Globus pallidus (tissue), 1 donor: ENCODE measurements at places on chromosomes 4 and X.

GRCh38 chr4:21749924-21750323 lies 198.6 kb downstream of the KCNIP4 start:
- DNase-seq = peak; percentile 37

- DNase-seq = peak; percentile 41
Observed at GRCh38 chrX:12978205-12979025, 3.5 kb downstream of the TMSB4X start.

GRCh38 chrX:53049127-53049517 lies 533 bp downstream of the GPR173 start:
- DNase-seq = peak; percentile 7

DNA sequence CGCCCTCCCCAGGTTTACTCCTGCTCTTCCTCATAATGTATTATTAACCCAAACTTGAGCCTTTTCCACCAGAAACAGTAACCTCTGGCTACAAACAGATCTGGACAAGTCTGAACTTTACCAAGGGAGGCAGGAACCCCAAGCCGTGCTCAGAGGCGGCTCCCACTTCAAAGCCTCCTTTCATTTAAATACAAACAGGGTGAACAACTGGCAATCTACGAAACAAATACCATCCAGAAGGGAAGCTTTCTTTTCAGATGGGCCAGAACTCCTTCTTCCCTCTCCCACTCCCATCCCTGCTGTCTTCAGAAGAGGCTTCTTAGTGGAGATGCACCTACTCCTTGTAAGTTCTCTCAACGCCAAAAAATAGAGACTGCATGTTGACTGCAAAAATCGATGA lies 2.1 kb upstream of the GPC4 start:
- DNase-seq = no peak

- DNase-seq = no peak
Observed at GRCh38 chr4:124650614-124651013, 61.9 kb downstream of the ANKRD50 start.

GRCh38 chr4:76750716-76751115 lies 147.2 kb downstream of the SOWAHB start:
- DNase-seq = no peak

GRCh38 chr4:110619463-110620247 lies 3.2 kb downstream of the PITX2 start:
- DNase-seq = no peak

DNA sequence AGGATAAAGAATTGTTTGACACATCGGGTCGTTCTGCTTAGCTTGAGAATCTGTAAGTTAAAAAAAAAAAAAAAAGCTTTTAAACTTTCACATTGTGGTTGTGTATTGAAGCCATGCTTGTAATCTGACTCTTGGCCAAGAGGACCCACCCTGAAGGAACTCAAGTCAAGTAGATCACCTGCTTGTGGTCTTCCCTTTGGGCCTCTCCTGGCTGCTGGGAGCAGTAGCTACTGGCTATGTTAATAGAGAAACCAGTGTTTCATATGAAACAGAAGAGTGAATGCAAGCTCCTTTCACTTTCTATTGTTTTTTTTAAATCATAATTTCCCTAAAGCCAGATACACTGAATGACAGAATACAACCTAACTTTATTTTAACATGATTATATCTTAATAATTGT lies 402.4 kb upstream of the NDST4 start:
- no peak for DNase-seq

- DNase-seq = no peak
Observed at GRCh38 chr4:130689181-130689580, 1593.2 kb downstream of the C4orf33 start.

GRCh38 chr4:704198-704891 lies 1.3 kb upstream of the PCGF3 start:
- DNase-seq = no peak

DNA sequence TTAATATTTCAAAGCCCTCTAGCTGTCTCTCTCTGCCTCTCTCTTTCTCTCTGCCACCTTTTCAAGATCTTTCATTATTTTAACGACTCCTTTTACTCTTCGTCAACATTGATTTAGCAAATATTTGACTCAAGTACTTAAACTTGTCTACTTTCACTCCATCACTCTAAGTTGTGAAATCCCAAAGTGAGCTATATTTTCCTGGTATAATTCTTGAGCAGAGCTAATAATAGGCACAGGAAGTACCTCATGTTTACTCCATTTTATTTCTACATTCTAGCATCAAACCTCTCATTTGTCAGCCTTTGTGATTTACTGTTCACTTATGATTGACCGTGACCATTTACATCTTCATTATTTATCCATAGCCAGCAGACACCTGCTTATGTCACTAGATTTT lies 482.5 kb downstream of the RPA4 start:
- no peak for DNase-seq

GRCh38 chrX:55119712-55120111 lies 30.9 kb downstream of the PAGE2 start:
- no peak for DNase-seq

GRCh38 chr4:7027913-7028312 lies 15.3 kb upstream of the TADA2B start:
- no peak for DNase-seq

- DNase-seq = peak; percentile 86
Observed at GRCh38 chr4:7466904-7467303, 32.2 kb upstream of the PSAPL1 start.

- no peak for DNase-seq
Observed at GRCh38 chr4:48184882-48185281, 50.8 kb upstream of the TXK start.

- DNase-seq = no peak
Observed at GRCh38 chr4:42642845-42643615, 13.9 kb downstream of the ATP8A1 start.

DNA sequence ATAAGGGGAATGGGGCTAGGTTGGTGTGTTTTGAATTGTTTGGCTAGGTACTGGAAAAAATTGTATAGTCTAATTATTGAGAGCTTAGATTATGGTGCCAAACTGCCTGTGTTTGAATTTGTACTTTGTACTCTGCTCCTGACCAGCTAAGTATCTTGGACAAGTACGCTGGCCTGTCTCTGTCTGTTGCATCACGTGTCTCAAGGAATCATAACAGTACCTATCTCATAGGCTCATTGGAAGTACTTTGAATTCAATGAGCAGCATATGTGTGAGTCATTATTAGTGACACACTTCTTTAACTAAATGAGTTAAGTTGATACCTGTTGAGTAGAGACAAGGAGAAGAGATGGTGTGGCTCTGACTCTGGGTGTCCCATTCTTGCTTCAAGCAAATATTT lies 69.5 kb upstream of the MND1 start:
- DNase-seq = no peak

- no peak for DNase-seq
Observed at GRCh38 chrX:2692221-2693112, 1.4 kb downstream of the CD99 start.

DNA sequence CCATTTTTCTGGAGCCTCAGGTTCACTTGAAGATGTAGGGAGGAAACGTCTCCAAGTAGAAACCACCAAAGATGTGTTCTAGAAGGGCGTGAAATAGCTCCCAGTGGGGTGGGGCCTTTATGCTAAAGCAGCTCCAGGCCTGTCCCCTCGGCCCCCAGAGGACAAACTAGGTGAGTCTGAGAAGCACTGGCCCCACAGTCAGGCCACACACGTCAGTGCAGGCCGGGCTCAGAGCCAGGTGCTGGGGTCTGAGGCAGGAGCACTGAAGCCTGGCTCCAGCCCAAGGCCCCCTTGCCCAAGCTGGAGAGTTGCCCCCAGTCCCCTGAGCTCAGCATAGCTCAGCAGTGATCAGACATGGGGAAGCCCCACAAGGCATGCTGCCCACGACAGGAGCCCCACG lies 95.4 kb upstream of the PSAPL1 start:
- no peak for DNase-seq

DNA sequence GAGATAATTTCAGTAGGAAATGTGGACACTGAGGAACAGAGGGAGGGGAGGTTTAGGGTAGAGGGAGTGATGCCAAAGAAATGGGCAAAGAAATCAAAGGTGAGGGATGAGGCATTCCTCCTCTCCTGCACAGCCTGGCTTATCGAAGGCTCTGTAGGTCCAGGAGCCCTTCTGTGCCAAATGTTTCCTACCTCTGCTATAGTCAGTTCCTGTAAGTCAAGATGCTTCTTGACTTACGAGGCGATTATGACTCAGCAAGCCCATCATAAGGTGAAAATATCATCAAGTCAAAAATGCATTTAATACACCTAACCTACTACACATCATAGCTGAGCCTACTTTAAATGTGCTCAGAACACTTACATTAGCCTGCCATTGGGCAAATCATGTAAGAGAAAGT lies 60.0 kb upstream of the ARHGAP24 start:
- DNase-seq = no peak

GRCh38 chrX:79161655-79162054 lies 17.2 kb downstream of the GPR174 start:
- DNase-seq = no peak

DNA sequence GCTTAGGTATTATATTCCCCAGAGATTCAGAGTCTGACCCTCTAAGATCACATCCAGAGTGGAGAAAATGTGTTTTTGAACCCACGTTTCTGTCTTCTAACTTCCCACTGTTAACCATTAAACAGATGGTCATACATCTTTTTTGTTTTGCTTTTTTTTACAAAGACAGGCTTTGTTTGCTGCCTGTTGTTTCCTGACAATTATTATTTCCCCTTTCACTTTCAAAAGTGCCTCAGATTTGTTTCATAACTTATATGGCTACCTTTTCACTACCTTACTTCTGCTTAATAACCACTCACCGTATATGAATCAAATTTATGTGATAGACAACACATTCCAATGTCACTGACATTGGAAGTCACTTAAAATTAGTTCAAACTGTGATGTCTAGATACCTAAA lies 142.2 kb downstream of the HS3ST1 start:
- DNase-seq = no peak

DNA sequence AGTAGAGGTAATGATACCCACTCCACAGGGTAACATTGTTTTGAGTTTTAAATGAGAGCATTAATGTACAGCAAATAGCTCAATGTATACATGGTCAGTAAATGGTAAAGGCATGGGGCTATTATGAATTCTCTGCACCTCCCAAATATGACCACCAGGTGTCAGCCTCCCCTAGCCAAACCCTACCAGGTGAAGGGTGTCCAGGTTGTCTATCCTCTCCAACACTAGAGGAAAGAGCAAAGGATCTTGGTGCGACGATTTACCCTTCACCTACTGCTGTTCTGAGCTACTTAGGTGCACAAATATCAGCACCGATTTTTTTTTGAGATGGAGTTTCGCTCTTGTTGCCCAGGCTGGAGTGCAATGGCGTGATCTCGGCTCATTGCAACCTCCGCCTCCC lies 26.5 kb upstream of the XIAP start:
- peak; percentile 43 for DNase-seq

- no peak for DNase-seq
Observed at GRCh38 chr4:147788791-147789190, 56.9 kb downstream of the ARHGAP10 start.

GRCh38 chrX:101415180-101416145 lies 7.4 kb downstream of the HNRNPH2 start:
- peak; percentile 80 for DNase-seq

- DNase-seq = no peak
Observed at GRCh38 chr4:169246957-169247396, 23.8 kb downstream of the SH3RF1 start.
